Ovary (tissue), 10 donors: ENCODE measurements at places on chromosomes 2 and 18. TPM values are rescaled to one million over a fixed set of nuclear protein-coding genes. Genes with fewer than 3 reads are reported as not detected.

The C2orf80 gene
- polyA plus RNA-seq, result not detected

- DNase-seq, result no peak
These were observed 81.0 kb upstream of the PMAIP1 start for GRCh38 chr18:59818769-59819168.

The RTP5 gene
- polyA plus RNA-seq, result not detected

DNA sequence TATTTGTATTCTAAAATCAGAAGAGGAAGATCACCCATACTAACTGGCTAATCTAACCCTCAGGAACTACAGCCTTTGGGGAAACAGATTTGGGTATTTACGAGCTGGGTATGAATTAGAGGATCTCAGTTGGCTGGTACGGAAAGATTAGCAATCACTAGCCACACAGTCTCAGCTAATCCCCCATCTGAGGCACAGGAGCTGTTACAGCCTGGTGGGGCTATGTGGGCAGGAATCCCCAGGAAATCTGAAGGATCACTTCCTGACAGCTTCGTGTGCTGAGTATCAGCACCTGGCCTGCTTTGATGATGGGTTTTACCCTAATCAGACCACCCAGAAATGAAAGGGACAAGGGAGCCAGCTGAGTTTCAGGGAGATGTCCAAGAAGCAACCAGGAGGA, 206.3 kb downstream of the AFF3 start:
- DNase-seq, result no peak

GRCh38 chr18:49046125-49046524, 95.4 kb upstream of the SMAD7 start:
- no peak for DNase-seq

The DNAH7 gene
- polyA plus RNA-seq, result 0.30 TPM

DNA sequence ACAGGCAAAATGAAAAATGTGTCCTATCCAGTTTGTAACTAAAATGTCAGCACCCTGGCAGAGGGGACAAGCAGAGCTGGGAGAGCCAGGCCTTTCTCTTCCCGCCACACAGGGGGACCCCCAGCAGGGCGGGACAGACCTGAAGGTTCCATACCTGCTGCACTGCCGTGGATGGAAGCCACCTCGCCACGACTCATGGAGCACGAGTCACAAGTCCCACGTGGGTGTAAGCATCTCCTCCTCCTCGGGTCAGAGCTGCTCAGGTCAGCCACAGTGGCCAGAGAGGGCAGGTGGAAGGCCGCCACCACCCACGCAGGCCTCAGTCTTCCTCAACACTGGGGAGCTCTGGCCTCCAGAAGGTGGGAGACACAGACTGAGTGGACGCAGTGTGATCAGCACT, 21.0 kb downstream of the C1QL2 start:
- DNase-seq, result no peak

The RBM43 gene
- polyA plus RNA-seq, result 12.3 TPM

DNA sequence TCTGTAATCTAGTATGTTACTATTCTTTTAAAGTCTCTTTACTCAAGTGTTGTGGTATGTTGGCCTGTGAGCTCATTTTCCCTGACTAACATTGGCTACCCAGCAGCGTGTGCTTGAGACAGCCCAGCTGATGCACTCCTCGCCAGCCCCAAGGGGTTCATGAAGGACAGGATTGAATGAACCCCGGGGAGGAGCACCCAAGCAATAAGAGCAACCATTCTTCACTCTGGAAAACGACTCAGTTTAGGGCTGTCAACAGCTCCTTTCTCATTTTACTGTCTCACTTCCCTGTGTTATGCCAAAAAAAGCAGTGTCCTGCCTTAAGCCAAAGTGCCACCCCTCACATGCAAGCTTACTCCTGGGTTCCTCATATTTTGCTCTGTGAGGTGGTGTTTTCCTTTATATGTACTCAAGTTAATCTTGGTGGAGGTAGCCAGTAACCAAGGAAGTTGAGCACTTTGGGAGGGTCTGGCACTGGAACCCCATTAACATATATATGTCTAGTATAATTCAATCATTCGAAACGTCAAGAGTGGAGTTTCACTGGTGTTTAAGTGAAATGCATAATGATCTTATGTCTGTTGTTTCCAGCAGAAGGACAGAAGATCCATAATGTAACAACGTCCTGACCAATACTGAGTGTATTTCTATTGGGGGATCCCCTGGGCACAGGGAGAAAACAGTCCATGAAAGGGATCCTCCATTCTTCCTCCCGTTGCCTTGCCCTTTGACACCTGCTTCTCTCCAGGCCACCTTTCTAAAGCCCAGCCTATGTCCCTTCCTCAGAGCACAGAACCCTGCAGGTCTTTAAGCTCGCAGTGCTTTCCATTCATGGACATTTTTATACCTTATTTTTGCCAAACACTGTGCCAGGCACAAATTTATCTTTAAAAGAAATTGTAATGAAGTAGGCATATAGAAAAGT, 43.2 kb downstream of the ATIC start:
- DNase-seq, result no peak

The RAB17 gene
- polyA plus RNA-seq, result 0.38 TPM

DNA sequence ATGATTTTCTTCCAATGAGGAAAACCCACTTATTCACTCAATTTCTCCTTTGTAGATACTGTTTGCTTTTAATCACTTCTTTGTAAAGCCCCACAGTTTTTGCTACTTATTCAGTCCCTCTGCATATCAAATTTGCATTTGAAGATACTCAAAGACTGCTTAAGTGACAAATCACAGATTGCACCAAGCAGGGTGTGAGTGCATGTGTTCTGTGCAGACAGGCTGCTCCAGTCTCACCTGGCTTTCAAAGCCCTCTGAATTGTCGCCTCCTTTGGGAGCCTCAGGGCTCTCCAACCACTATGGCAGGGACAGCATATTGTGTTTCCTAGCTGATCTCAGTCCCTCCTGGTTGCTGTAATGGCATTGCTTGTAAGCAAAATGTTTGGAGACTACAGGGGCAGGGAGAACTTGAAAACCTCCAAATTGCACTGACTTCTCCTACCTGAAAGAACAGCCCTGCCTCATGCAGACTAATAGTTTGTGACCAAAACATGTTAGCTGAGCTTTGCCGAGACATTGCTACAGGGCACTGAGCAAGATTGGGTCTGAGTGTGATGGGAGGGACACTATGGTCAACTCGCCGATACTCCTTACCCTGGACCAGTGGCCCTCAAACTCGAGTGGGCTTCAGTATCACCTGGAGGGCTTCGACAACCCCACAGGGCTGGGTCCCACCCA, 96.8 kb downstream of the POLE4 start:
- no peak for DNase-seq

The IL18R1 gene
- polyA plus RNA-seq, result 1.5 TPM

The LYPD6B gene
- polyA plus RNA-seq, result 0.17 TPM

The RASGRP3 gene
- polyA plus RNA-seq, result 2.2 TPM

The SNRPD1 gene
- polyA plus RNA-seq, result 15.6 TPM
